ENCODE measurements at places on chromosomes 1 and 21.
A peak's percentile ranks its signal among the peaks of the same experiment; 100 is the strongest.

GRCh38 chr21:15686506-15686905, 43.3 kb upstream of the USP25 start:
- no peak for DNase-seq

GRCh38 chr1:111733183-111733991, 5.8 kb downstream of the INKA2 start:
- peak; percentile 43 for DNase-seq

DNA sequence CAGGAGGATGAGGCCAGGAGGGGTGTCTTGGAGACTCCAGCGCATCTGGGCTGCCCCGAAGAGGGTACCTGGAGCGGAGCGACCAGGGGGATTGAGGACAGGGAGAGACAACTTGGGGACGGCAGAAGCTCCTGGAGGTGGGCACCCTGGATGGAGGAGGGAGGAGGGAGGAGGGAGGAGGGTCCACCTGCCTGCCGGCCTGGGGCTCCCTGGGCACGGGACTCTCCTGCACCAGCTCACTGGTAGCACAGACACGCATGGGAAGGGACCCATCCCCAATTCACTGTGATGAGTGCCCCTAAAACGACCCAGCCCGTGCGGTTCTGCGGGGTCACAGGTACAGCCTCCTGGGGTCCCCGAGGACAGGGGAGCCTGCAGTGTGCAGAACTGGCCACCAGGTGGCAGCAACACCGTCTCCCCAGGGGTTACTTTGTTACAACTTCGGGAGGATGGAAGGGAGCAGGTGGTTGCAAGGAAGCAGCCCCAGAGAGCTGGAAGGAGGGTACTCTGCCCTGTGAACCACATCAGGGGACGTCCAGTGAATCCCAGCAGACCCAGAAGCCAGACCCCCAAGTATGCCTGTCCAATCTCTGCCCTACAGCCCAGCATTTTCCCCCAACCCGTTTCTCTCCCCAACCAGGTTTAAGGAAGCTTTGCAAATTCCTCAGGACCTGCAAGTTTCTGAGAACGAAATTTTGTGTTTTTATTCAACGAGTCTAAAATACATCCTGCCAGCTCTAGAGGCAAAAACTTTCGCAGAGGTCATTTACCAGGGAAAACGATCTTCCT, 482.4 kb downstream of the NPHP4 start:
- no peak for DNase-seq

DNA sequence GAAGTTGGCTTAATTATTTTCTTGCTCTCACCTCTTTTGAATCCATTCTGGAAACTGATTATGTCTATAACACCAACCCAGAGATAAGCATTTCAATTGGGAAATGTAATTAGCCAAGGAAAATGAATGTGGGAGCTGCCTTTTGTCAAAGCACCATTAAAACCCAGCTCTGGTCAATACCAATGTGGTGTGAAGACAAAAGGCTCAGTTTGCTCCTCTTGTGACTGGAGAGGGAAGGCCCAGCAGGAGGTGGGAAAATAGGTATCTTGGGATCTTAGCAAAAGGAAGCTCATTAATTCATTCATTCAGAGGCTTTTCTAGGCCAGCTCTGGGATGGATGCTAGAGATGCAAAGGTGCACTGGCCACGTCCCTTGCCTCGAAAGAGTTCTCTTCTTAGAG, 75.0 kb upstream of the SELENON start:
- no peak for DNase-seq

All from amniotic stem cell (primary cell).